ENCODE measurements at places on chromosomes 6 and 20.

- no peak for DNase-seq
Measured at GRCh38 chr20:49356676-49357075, 78.8 kb upstream of the ZNFX1 start.

DNA sequence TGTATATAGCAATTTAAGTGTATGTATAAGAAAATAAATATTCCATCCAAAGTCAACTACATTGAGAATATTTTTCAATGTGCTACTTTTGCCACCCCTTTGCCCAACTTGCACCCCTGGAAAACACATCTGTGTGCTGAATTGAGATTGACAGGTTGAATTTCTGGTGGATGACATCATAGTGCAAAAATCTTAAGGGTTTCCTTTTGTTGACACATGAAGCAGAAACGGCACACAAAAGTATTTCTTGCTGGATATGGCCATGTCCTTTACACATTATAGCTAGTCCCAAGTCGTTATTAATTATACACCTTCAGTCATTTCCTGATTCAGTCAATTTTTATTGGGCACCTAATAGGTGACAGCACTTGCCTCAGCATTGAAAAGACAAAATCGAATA is 188.7 kb upstream of the FBXL4 start:
- DNase-seq: no peak

DNA sequence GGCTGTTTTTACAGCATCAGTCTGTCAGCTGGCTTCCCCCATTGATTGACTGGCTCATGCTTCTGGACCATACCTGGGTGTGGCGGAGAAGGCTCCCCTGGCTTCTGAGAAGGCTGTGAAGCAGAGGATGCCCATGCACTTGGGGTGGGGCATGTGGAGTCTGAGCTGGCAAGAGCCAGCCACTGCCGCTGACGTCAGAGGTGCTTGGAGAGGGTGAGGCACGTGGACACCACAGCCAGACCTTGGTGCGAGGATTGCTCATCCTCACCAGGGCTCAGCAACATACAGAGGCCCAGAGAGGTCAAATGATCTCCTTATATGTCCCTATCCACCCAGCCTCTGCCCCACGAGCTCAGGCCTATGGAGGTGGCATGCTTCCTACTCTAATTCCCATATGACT is 211.2 kb upstream of the PMEPA1 start:
- no peak for DNase-seq

GRCh38 chr6:125791151-125791819 is 525 bp downstream of the NCOA7 start:
- no peak for DNase-seq

GRCh38 chr6:78629154-78629721 is 238.1 kb upstream of the IRAK1BP1 start:
- no peak for DNase-seq

- DNase-seq: no peak
Measured at GRCh38 chr6:2244261-2245102, 923 bp downstream of the GMDS start.

GRCh38 chr6:96900873-96901272 is 3.2 kb upstream of the NDUFAF4 start:
- DNase-seq: no peak

DNA sequence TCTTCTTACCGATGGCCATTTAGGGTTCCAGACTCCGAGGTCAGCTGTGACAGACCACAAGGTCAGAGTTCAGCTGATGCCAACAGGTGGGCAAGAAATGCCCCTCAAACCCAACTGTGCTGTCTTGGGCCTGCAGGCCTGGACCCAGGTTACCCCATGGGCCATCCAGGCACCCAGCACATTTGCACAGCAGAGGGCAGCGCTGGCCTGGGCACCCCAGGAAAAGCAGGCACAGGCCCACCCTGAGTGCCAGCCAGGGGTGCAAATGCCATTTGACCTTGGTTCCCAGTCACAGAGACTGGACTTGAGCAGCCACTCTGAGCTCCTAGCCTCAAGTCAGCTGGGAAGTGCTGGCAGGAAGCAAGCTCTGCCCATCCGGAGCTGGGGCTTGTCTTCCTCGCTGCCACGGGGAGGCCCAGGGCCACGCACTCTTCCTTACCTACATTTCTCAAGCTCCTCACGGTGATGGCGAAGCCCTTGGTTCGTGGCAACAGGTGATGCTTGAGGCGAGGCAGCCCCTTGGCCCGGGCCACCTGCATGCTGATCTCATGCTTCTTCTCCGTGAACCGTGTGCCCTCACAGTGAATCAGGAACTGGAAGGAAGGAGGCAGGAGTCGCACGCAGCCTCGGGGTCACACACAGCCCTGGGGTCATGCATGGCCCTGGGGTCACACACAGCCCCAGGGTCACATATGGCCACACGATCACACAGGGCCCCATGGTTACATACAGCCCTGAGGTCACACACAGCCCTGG is 120.8 kb downstream of the AGPAT4 start:
- no peak for DNase-seq

- peak; percentile 13 for DNase-seq
Measured at GRCh38 chr20:48015141-48015910, 230.0 kb upstream of the SULF2 start.

- DNase-seq: no peak
Measured at GRCh38 chr20:40861427-40862008, 167.1 kb upstream of the TOP1 start.

GRCh38 chr6:23784301-23784919 is 341.6 kb upstream of the NRSN1 start:
- no peak for DNase-seq

- DNase-seq: no peak
Measured at GRCh38 chr6:47535316-47536225, 58.0 kb downstream of the CD2AP start.

DNA sequence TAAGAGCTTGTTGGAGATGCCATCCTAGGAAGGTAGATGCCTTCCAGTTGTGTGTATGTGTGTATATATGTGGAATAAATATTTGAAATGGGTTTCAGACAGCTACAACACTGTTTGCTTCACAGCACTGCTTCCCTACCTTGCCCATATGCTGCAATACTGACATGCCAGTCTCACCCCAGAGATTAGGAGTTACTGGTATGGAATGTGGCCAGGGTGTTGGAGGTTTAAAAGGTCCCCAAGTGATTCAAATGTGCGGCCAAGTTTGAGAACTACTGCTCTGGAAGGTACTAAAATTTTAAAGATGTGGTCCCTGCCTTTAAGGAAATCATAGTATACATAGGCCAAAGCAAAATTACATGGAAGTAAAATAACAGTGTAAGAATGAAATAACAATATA is 39.5 kb downstream of the BCKDHB start:
- DNase-seq: no peak

DNA sequence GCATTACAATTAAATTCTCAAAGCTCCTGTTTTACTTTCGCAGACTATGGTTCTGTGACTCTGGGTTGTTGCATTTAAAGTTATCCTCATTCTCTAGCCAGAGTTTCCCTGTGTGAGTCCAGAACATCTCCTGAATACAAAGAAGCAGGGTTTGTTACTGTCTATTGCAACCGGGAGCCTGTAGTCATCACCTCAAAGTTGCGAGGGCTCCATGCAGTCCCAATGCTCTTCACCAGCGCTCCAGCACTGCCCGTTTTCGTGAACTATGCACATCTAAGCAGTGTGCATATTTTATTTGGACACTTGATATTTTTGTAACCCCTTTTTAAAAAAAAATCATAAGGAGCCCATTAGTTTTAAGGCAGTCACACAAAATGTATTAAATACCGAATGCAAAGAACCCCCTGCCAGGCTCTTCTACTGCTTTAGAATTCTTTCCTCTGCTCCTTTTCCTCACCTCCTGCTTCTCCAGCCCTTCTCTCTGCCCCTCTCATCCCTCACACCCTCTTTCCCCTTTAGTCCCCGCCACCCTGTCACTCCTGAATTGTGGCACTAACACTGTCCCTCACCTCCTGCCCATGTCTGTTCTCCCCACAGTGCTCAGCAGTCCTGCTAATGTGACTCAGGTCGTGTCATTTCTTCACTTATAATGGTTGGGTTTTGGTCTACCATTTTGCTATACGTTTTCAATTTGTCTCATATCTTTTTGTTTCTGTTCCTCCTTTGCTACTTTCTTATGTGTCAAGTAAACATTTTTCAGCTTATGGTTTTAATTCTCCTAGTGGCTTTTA is 1.1 kb upstream of the HLA-C start:
- no peak for DNase-seq

- DNase-seq: no peak
Measured at GRCh38 chr20:39829256-39829655, 859.8 kb downstream of the MAFB start.

DNA sequence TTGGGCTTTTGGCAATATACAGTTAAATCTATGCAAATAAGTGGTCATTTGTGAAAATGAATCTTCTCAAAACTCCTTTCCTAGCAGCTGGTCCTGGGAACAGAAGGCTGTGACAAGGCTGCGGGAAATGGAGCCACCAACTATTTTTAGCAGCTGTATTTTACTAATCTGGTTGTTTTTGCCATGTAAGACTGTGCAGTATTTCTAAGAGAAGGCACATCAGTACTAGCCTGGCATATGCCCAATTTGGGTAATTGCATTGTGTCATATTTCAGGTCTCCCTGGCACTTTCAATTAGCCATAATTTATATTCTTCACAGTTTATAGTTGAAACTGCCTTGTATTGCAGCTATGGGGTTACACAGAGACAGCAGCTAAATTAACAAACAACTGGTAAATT is 109.6 kb downstream of the MANEA start:
- DNase-seq: no peak

DNA sequence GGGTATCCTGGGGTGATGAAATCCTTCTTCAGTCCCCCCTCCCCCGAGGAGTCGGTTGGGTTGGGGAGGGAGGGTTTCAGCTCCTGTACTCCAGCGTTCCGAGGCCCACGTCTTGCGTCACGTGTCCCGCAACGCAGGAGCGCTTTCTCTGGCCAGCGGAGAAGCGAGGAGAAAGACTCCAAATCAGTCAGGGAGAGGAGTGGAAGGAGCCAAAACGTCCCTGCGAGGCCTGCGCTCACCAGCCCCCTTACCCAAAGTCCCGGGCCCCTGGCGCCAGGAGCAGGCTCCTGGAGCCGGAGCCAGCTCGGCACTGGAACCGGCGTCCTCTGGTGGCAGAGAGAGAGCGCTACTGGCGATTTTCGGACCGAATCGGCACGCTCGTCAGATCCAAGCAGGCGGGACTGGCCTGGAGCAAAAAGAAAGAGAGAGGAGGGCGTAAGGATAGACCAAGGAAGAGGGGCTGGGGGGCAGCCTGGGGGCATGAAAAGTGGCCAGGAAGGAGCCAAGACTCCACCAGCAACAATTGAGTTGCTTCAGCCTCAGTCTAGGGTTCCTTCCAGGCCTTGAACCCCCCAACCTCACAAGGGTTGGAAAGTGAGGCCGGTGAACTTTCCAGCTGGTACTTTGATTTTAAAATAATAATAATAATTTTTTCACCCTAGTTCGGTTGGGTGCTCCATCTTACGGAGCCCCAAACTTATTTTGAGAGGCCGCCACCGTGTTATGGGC is at the start of gene GNAS:
TSS of gene GNAS (plus strand) at position 174 of the 729 bp plus-strand sequence.
- peak; percentile 19 for DNase-seq

GRCh38 chr6:112853162-112853561 is 506.0 kb downstream of the RFPL4B start:
- no peak for DNase-seq

DNA sequence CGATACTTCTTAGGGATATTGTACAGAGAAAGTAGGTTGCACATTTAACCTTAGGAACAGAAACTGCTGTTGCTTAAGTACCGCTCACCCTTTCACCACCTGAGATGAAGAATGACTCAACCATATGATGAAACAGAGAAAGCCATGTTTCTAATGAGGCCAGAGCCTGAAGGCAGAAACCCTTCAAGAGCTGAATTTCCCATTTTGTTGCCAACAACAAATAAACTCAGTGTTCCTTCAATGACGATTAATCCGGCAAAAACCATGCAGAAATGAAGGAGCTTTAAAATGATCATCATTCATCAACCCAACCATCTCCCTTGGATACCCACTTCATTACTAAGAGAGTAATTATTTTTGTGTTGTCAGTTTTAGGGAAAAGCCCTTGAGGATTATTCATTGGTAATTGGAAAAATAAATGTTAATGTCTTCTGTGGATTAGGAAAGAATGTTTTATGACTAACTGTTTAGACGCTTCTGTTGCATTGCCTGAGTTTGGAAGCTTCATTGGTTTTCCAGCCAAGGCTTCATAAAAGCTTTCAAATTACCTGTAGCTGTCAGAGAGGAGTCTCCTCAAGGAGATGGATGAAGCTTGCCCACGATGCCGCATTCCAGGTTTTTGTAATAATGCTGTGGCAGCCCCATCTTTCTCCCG is 112.1 kb upstream of the IYD start:
- no peak for DNase-seq

GRCh38 chr6:163380216-163380615 is 34.3 kb upstream of the QKI start:
- DNase-seq: no peak

DNA sequence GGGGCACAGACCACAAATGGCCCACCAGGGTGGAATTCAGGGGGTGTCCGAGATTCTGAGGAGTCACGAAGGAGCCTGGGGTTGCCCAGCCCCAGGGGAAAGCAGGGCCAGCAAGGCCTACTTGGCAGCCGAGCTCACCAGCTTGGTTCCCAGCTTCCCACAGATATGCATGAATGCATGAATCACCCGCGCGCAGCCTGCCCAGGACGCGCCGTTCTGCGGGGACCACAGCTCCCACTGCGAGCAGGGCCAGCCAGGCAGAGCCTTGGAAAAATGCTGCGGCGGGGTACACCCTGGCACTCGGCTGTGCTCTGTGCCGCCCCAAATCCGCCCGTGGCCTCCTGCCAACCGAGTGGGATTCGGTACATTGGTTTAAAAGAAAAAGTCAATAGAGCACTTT is 211.0 kb downstream of the NFATC2 start:
- peak; percentile 82 for DNase-seq

GRCh38 chr6:40606981-40607380 is 19.8 kb upstream of the LRFN2 start:
- DNase-seq: no peak

- DNase-seq: no peak
Measured at GRCh38 chr6:14757418-14757817, 488.5 kb upstream of the JARID2 start.

GRCh38 chr6:99341862-99342455 is 7.5 kb downstream of the FAXC start:
- DNase-seq: no peak

DNA sequence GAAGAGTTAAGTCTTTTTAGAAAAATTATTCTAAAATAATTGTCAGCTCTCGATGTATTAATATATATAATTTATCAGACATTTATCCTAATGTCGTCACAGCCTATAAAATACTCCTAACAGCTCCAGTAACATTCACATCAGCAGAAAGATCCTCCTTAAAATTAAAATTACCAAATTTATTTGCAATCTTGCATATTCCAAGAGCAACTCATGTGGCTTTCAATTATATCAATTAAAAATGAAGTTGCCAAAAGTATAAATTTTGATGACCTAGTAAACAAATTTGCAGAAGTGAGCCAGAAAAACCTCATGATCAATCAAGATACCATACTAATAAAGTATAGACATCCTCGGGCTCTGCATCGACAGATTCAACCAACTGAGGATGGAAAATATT is 60.2 kb downstream of the IL20RA start:
- no peak for DNase-seq

GRCh38 chr6:111517965-111518364 is 34.9 kb upstream of the REV3L start:
- no peak for DNase-seq

DNA sequence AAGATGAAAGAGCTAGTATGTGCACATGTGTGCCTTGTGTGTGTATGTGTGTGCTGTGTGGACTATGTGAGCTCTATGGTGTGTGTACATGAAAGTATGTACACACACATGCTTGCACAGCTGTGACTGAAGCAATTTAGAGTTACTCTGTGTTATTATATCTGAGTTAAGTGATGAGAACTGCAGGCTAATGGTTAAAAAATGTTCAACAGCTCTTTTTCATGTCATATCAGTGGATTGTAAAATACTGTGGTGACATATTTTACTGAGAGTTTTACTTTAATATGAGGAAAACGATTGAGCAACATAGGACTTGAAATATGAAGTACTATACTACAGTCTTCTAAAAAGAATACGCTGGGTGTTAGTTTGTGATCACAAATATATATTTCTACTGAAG is 195.7 kb upstream of the KCNK16 start:
- no peak for DNase-seq

All from astrocyte of the cerebellum (primary cell).